Keratinocyte (primary cell): ENCODE measurements at places on chromosomes 1 and 21. TPM values are rescaled to one million over a fixed set of nuclear protein-coding genes. Genes with fewer than 3 reads are reported as not detected.

PROK1 gene
- polyA plus RNA-seq = not detected in 3 replicates

GLIS1 gene
- not detected in 3 replicates for polyA plus RNA-seq

DNA sequence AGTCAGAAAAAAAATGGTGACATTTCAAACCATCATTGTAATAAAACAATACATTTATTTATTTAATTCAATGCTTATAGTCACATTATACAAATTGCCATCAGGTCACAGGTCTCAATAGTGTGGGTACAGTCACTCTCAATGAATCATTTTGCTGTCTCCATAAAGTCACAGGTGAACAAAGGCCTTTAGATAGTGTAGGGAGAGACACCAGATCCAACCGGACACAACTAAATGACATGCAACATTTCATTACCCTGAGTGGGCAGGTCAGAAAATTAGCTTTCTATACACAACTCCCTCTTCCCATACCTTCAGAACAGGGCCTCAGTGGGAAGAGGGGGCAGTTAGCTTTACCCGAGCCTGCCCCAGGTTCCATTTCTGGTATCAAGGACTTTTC, 63.2 kb downstream of the STYXL2 start:
- DNase-seq = no peak

PEAR1 gene
- 4.0 to 4.8 TPM (median 4.2 TPM) in 3 replicates for polyA plus RNA-seq

DNA sequence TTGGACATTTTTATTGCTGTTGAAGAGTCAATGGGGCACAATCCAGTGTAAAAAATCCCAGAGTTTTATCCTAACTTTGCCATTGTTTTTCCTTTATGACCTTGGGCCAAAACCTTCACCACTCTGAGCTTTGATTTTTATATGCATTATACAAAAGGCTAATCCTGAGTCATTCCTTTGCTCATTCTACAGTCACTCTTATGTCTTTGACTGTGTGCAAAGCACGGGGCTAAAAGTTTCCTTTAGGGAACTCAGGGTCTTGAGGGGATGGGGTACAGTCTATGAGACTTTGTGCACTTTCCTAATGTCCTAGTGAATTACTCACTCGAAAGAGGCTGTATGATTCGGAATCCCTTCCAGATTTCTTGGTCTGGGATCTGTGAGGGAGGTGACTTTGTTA, 543.2 kb upstream of the CAMK1G start:
- no peak for DNase-seq

- DNase-seq = no peak
These were observed 426.7 kb downstream of the PLPP3 start for GRCh38 chr1:56152635-56153034.

DNA sequence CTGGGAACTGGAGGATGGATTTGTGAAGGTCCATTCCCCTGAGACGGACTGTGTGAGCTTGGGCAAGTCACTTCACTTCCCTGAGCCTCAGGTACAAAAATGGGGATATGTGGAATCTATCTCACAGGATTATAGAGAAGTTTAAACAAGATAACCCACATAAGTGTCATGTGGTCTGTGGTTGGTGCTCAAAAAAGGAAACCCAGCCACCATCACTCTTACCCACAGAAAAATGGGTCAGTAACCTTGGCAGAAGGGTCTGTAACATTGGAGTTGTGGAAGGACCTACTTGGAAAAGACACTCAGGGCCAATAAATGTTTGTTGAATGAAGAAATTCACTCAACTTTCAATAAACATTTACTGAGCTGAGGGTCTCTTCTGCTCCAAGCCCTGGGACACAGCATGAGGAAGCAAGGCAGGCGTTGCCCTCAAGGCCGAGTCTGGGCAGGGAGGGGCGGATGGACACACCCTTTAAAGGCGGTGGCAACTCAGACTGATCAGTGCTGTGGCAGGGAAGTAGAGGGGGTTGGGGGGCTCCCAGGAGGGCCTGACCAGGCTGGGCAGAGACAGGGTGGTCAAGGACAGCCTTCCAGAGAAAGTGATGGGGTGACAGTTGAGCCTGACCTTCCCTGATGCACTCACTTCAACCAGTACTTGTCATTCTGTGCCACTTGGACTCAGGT, 66.7 kb upstream of the ACOT11 start:
- no peak for DNase-seq

HES5 gene
- 0.33 to 0.44 TPM (median 0.37 TPM) in 3 replicates for polyA plus RNA-seq

NES gene
- 0.01 TPM in 2 of 3 replicates, not detected in the other for polyA plus RNA-seq

MYCL gene
- polyA plus RNA-seq = 5.1 to 7.7 TPM (median 5.4 TPM) in 3 replicates

DNA sequence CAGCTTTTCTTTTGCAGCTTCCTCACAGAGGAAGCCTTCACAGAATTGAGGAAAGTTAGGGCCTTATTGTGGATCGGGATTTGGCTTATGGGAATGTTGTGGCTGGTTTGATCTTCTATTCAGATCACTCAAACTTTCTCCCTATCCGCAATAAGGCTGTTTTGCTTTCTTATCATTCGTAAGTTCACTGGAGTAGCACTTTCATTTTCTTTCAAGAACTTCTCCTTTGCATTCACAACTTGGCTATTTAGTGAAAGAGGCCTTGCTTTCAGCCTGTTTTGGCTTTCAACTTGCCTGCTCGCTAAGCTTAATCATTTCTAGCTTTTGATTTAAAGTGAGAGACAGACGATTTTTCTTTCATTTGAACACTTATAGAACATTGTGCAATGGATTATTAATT, 181.9 kb upstream of the B3GALT2 start:
- no peak for DNase-seq

GRCh38 chr1:115949156-115949555, 27.2 kb upstream of the SLC22A15 start:
- no peak for DNase-seq

DNA sequence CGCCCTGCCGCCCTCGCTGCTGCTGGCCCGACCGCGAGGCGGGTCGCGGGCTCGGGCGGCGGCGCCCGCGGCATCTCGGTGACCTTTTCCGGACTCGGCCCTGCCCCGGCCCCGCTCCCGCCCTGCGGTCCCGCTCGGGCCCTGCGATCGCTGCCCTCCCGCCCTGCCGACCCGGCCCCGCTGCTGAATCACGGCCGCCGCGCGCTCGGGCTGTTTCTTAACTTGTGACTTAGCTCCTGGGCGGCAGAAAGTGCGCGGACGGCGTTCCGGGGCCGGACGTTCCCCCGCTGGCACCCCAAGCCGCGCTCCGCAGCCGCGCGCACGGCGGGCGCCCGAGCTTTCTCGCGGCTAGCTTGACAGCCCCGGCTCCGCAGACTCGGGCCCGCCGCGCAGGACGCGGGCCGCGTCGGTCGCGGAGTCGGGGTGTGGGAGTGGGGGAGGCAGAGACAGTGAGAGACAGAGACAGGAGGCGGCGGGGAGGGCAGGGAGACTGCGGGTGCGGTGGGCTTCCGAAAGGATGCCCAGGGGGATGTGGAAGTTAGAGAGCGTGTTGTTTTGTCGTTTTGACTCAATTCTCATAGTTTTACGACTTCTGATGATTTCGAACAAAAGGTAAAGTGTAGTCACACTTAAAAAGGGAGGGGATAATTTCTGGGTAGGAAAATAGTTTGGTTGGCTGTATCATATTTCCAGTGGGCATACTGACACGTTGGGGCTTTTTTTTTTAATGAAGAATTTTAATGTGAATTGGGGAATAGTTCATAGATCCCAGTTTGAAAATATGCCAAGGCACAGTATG, 49.8 kb downstream of the PRDM2 start:
- DNase-seq = no peak

ARTN gene
- 27.2 to 49.5 TPM (median 36.0 TPM) in 3 replicates for polyA plus RNA-seq

SPATA21 gene
- 0.04 TPM in 1 of 3 replicates, not detected in the others for polyA plus RNA-seq

GRCh38 chr1:8374812-8375211, 56.9 kb downstream of the SLC45A1 start:
- DNase-seq = no peak

DNA sequence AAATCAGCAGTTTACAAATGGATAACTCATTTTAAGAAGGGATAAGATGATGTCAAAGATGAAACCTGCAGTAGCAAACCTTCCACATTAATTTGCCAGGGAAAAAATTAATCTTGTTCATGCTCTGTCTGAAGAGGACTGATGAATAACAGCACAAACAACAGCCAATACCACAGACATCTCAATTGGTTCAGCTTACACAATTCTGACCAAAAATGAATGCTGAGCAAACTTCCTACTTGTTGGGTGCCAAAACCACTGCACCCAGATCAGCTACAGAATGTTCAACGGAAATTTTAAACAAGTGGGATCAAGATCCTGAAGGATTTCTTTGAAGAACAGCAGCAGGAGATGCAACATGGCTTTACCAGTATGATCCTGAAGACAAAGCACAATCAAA, 98.3 kb downstream of the COQ8A start:
- no peak for DNase-seq

FGR gene
- polyA plus RNA-seq = 0.04 to 0.17 TPM in 2 of 3 replicates, not detected in the other

GRCh38 chr1:180215856-180216625, 14.0 kb upstream of the LHX4 start:
- DNase-seq = no peak

- no peak for DNase-seq
These were observed 41.5 kb downstream of the LRRC53 start for GRCh38 chr1:74470936-74471335.

LAMC2 gene
- polyA plus RNA-seq = 1,627 to 2,571 TPM (median 2,208 TPM) in 3 replicates

GRCh38 chr1:204272505-204272904, 58.7 kb upstream of the GOLT1A start:
- no peak for DNase-seq

DNA sequence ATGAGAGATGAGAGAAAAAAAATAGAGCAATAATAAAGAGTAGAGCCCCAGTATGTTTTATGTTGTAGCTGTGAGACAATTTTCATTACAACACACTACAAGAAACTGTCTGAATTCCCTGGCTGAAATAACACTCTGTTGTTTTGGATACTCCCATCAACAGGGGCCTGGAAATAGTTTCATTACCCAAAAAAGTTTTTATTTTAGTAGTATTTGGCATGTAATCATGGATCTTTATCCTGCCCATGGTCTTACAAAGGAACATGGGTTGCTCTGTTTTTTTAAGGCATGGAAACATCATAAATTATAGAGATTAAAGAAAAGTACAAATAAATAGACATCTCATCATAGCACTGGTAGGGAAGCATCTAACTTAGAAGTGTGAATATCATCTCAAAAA, 56.3 kb downstream of the GNG12 start:
- DNase-seq = no peak

GRCh38 chr1:114315631-114316030, 162.0 kb upstream of the SYT6 start:
- no peak for DNase-seq

GRCh38 chr1:109917051-109917767, 6.6 kb downstream of the CSF1 start:
- no peak for DNase-seq

COL9A2 gene
- 1.2 to 3.0 TPM (median 1.6 TPM) in 3 replicates for polyA plus RNA-seq

- DNase-seq = no peak
These were observed 534.2 kb downstream of the LTN1 start for GRCh38 chr21:28458446-28458845.

DNA sequence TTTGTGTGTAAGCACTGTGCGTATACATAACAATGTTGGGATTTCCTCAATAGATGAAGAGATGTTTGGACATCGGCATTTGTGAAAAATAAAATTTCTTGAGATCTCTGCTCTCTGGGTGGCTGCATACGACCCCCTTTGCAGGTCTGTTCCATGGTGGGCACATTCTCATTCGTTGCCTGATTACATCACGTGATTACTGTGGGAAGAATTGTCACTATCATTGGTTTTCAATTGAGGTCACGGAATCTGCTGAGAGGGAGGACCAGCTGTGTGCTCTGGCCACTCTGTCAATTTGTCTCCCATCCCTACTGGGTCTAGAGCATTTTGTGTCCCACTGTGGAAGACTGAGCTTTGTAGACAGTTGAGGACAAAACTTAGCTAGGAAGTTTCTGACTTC, 81.8 kb downstream of the DISC1 start:
- no peak for DNase-seq

GRCh38 chr1:62810420-62811274, 26.7 kb downstream of the ATG4C start:
- DNase-seq = no peak

DNA sequence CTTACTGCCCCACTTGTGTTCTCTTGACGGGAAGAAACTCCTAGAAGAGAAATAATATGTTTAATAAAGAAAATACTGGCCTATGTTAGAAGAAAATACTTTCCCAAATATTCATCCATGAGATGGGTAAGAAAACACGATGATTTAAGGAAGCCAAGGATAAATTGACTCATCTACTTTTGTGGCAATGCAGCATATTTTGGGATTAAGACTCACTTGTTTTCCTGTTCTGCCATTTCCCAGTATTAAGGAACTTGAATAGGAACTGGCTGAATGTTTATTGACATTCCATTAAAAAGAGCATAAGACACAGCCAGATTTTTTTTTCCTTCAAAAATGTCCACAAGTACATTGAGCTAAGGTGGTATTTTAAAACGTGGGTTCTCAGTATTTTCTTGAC, 10.9 kb upstream of the ADAMTS5 start:
- no peak for DNase-seq

GRCh38 chr1:163265547-163265946, 56.2 kb upstream of the NUF2 start:
- DNase-seq = no peak
